ENCODE measurements at places on chromosomes 6 and 20. TPM values are rescaled to one million over a fixed set of nuclear protein-coding genes. Genes with fewer than 3 reads are reported as not detected.

GRCh38 chr6:118307581-118307980 is 240.5 kb upstream of the PLN start:
- no peaks in the 10 kb centered on the region for H3K36me3 ChIP-seq
- peaks cover 8% of the 10 kb centered on the region for H3K27me3 ChIP-seq
- no peak overlapping the region for H3K4me3 ChIP-seq
- no peak for DNase-seq

The EYA4 gene
- 1.5 TPM for total RNA-seq

The ADGRG6 gene
- total RNA-seq = 0.49 TPM

The UBR2 gene
- 17.5 TPM for total RNA-seq
